Right renal cortex interstitium (tissue), 3 donors: ENCODE measurements at places on chromosomes 5 and 9. TPM values are rescaled to one million over a fixed set of nuclear protein-coding genes. Genes with fewer than 3 reads are reported as not detected.

GRCh38 chr9:80632041-80632440, 1057.3 kb downstream of the TLE1 start:
- no peak for DNase-seq

DNA sequence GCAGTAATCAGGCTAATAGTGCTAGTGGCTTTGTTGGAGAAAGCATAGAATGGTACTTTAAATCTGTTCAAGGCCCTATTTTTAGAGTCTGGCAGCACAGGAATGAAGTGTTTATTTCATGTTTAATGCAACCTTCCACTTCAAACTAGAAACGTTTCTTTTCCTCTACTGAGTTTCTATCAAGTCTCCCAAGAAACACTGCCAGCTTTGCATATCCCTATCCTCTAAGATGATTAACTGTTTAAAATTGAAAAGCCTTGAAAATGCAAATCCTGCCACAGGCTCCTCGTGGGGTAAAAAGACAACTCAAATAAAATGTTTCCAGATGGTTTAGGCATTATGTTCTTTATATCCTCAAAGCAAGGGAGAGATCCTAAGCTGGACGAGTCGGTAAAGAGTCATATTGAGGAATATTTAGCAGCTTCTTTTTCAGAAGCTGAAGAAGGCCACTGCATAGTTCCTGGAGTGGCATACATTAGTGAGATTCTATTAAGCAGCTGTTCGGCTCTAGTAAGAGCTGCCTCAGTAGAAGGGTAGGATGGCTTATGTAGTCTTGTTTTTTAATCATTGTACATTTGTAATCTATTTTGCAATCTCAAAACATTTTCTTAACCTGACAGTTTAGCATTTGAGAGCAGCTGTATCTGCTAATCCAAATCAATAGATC, 251.2 kb downstream of the CHSY3 start:
- DNase-seq, result no peak

GRCh38 chr5:67383451-67383850, 186.9 kb upstream of the CD180 start:
- no peak for DNase-seq

KIF24 gene
- 5.7 TPM for polyA plus RNA-seq
